ENCODE measurements at places on chromosomes 6 and 20.

DNA sequence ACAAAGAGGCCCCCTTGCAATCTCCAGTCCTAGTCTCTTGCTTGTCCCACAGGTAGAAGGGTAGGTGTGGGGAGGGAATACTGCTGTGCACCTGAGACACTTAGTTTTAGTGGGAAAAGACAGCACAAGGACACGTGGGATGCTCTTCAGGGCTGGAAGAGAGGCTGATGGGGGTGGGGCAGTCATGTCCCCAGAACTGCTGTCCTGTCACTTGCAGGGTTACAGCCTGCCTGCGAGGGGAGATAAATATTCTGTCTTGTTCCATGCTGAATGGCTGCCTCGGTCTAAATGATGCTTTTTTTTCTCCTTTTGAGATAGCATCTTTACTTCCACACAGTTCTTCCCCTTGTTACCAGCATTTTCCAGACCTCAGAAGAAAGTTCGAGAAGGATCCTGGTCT is 106.2 kb downstream of the SLC24A3 start:
- no peak for DNase-seq

DNA sequence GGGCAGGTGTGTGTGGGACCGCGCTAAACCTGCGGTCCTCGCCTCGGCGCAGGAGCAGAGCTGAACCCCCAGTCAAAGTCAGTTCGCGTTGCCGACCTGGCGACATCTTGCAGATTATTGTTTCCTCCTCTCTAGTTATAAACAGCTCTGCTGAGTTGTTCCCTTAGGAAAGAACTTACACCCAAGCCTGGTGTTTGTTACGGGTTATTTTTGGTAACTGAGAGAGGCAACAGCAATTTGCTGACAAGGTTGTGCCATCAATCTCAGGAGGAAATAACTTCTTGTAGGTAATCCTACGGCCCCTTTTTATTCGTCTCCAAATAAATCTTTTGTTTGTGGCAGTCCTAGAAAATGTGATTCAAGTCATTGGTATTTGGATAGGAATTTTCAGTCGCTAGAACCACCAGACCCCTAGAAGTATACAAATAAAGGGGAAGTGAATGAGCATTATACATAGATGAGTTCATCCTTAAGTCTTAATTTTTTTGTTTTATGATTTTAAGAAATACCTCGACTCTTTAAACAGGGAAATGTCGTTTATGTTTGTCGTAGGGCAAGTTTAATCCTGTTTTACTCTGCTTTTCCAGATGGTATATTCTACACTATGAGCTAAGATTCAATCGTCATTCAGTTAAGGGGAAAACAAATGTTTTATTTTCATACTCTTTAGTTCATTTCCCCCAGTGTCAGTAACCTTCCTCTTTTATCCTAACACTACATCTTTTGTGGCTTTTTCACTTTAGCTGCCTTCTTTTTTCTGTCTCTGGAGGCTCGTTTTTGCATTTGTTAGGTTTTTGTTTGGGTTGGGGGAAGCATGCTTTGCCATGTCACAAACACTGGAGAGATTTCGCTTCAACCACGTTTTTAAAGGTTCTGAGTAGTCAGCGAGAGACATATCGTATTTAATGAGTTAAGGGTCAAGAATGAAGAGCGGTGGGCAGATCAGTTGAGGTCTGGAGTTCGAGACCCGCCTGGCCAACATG is 1.2 kb downstream of the PM20D2 start:
- DNase-seq = no peak

- no peak for DNase-seq
These were observed 47.8 kb upstream of the PKHD1 start for GRCh38 chr6:52135217-52135616.

- DNase-seq = no peak
These were observed 215.2 kb upstream of the ARID1B start for GRCh38 chr6:156562019-156562418.

DNA sequence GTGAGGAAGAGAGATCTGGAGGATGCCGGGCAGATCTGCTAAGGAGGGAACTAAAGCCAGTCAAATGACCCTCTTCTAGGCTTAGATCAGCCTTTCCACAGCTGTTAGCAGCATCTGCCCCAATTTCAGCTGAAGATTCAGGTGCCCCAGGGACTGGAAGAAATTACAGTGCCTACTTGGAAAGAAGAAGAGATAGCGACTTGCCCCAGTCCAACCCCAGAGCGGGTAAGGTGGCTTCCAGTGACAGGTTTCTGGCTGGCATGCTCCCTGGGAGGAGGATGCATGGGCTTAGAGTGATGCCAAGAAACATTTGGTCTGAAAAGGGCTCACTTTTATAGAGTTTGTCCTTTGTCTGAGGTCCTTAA is 620 bp downstream of the TJAP1 start:
- no peak for DNase-seq

DNA sequence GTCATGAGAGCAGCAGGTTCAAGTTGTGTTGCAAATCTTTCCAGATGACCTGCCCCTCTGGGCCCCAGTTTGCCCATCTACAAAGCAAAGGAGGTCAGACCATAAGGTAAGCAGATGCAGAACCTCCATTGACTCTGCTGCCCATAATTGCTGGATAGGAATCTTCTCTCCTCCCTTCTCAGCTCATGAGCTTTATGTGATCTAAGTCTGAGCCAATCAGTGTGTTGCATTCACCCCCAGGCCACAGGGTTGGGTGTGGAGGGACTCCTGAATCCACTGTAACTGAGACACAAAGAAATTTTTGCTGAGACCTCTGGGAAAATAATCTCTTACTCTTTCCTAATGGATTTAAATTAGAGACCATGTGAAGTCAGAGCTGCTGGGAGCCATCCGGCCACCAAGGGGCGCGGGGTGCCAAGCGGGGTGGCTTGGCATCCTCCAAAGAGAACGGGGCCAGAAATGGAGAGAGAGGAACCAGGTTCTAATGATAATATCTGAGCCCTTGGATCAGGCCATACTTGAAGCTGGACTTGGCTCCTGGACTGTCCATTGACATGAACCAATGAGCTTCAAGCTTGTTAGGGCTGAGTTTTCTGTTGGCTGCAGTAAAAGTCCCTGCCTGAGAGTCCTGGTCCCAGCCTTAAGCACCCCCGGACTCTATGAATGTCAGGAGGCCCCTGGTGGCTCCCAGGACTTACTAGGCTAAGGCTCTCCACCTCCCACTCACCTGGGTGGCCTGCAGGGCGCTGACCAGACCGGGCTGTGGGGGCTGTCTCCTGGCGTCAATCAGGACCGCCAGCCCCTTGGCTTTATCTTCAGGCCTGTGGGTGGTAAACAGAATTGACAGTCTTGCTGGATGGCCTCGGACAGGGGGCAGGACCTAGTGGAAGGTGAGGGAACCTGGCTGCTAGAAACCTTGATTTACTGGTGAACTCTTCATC is 32.8 kb downstream of the KIAA1755 start:
- no peak for DNase-seq

Data from NCI-H1436 treated with DMSO at 0.1 percent for 48 hours (cell line).